Activated CD8-positive, alpha-beta memory T cell treated with anti-CD3 and anti-CD28 coated beads for 4 hours (primary cell): ENCODE measurements at places on chromosomes 5 and 9.

GRCh38 chr9:81410201-81410600 lies 279.1 kb downstream of the TLE1 start:
- no peak for DNase-seq

- no peak for DNase-seq
Measured at GRCh38 chr9:121305269-121305994, 37.5 kb downstream of the GSN start.

- no peak for DNase-seq
Measured at GRCh38 chr9:98909935-98910334, 33.8 kb upstream of the COL15A1 start.

GRCh38 chr5:74361406-74362358 lies 278.8 kb downstream of the ENC1 start:
- no peak for DNase-seq

DNA sequence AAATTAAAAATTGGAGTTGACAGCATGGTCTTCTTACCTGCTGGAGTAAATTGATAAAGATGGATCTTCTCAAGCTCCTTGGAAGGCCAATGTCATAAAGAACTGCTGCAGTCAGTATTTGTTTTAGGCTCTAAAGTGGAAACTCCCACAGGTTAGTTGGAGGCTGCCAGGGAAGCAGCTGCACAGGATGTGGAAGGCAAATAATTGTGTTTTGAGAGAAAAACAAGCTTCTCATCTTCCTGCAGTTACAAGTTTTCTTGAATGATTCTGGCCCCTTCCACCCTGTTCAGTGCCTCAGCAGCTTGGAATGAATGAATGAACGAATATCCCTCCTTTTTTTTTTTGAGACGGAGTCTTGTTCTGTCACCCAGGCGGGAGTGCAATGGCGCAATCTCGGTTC lies 13.9 kb downstream of the MROH2B start:
- no peak for DNase-seq

GRCh38 chr5:143428155-143428554 lies 24.7 kb upstream of the NR3C1 start:
- no peak for DNase-seq

DNA sequence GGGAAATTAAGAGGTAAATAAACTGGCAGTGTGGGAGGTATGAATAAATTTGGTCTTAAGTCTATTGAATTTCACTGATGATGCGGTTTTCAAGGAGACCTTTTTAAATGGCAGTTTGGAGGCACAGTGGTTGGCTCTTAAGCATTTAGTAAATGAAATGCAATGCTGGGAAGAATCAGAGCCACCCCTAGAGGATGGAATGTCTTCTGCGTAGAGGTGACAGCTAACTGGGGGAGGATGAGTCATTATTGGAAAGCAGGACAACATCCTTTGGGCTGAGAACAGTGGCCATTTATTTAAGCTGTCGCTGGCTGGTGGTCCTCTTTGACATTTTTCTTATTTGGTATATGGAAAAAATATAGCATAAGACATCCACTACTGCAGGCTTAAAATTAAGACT lies 163.2 kb downstream of the SH3GL2 start:
- no peak for DNase-seq

- no peak for DNase-seq
Measured at GRCh38 chr9:441126-441525, 226.5 kb downstream of the DOCK8 start.

DNA sequence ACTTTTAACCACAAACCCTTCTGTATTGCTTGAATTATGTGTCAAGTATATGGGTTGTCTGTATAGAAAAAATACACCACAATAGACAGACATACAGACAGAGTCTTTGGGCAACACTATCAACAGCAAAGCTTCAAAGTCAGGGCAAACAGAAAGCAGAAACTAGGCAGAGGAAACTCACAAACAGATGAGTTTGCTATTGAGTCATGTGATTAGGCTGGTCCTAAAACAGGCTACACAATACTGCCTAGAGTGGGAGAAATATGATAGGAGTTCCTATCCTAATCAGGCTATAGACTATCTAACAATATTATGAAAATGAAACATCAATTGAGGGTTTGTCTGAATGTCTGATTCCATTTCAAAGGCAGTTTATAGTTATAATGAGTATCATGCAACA lies 156.4 kb downstream of the EDIL3 start:
- DNase-seq: no peak

- no peak for DNase-seq
Measured at GRCh38 chr9:115637661-115638060, 515.9 kb upstream of the PAPPA start.

GRCh38 chr9:98071737-98072136 lies 15.2 kb downstream of the NANS start:
- DNase-seq: no peak

- DNase-seq: no peak
Measured at GRCh38 chr5:143955141-143955540, 143.2 kb downstream of the HMHB1 start.

DNA sequence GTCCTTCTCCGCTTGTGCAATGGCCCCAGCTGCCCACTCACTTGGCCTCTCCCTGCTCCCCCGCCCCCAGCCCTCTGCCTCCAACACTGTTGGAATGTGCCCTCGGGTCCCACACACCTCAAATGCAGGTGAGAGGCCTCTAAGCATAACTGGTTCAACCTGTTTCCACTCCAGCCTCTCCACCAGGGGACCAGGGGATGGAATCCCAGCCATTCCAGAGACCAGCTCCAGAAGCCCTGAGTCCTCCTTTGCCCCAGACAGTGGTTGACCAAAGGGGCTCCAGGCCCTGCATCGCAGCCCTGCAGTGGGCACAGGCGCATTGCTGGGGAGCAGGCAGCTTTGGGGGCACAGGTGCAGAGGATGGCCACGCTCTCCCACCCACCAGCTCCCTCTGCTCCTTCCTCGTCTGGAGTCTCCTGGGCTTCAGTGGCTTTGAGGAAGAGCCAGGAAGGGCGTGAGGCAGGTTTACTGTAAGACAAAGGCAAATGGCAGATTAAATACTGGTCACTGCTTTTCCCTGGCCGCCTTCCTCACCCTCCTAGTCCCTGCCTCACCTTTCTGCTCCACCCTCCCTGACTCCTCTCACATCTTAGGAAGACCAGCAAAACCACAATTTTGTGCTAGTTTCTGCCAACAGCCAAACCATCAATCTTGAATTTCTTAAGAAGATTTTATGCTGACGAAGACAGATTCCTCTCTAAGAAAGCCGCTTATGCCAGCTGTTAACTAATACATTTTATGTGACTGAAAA lies 29.1 kb upstream of the IRX2 start:
- no peak for DNase-seq

DNA sequence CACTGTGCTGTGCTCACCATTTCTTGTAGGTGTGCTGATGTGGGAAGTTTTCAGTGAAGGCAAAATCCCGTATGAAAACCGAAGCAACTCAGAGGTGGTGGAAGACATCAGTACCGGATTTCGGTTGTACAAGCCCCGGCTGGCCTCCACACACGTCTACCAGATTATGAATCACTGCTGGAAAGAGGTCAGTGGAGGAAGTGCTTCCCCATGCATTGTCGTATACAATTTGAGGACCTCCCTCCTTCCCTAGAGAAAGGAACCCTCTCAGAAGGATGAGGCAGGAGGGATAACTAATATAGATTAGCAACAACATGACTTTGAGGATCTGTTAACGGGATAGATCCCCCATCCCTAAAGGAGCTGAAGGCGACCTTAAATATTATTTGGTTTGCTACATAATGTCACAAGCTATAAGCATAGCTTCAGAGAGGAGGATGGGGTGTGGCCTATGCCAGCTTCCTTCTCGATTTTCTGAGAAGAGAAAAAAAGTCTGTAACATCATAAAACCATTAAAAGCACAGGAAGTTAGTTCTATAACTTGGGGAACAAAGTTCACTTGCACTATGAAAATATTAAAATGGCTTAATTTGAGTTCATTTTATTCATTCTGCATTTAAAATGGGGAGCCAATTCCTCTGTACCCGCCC lies 17.0 kb upstream of the CYFIP2 start:
- DNase-seq: no peak

GRCh38 chr9:124790801-124791505 lies 14.0 kb downstream of the OLFML2A start:
- no peak for DNase-seq

DNA sequence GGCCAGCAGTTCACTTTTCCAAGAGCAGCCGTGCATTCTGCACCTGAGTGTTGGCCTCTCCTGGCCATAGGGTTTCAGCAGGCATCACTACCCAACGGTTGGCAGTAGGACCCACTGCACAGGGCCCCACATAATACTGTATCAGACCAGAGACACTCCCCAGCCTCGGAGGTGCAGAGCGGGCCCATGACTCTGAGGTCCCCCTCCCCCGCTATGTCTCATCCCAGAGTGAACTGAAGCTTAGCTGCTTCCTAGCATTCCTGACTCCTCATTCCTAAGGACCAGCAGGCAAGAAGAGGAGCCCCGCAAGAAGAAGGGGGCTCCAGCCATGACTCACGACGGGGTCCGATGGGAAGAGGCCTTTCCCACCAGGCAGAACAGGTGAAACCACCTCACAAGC lies 67.2 kb downstream of the CAMSAP1 start:
- no peak for DNase-seq

- no peak for DNase-seq
Measured at GRCh38 chr5:59666440-59667068, 227.0 kb downstream of the PDE4D start.

GRCh38 chr5:169847519-169847918 lies 132.8 kb downstream of the INSYN2B start:
- DNase-seq: no peak

DNA sequence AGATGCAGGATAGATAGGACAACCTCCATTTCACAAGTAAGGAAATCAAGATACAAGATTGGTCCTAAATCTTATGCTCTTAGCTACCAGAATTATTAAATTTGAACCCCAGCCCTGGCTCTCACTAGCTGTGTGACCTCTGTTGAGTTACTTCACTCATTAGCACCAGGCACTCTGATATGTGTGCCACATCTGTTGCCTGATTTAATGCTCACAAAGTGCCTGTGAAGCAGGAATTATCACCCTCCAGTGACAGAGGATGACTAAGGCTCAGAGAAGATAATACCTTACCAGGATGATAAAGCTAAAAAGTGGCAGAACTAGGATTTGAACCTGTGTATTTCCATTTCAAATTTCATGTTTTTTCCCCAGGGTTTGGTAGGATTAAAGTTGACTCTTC lies 110.0 kb downstream of the PLPPR1 start:
- no peak for DNase-seq

- DNase-seq: no peak
Measured at GRCh38 chr9:86508208-86508903, 154.1 kb upstream of the TUT7 start.

- DNase-seq: no peak
Measured at GRCh38 chr5:2519153-2519552, 232.3 kb downstream of the IRX2 start.

DNA sequence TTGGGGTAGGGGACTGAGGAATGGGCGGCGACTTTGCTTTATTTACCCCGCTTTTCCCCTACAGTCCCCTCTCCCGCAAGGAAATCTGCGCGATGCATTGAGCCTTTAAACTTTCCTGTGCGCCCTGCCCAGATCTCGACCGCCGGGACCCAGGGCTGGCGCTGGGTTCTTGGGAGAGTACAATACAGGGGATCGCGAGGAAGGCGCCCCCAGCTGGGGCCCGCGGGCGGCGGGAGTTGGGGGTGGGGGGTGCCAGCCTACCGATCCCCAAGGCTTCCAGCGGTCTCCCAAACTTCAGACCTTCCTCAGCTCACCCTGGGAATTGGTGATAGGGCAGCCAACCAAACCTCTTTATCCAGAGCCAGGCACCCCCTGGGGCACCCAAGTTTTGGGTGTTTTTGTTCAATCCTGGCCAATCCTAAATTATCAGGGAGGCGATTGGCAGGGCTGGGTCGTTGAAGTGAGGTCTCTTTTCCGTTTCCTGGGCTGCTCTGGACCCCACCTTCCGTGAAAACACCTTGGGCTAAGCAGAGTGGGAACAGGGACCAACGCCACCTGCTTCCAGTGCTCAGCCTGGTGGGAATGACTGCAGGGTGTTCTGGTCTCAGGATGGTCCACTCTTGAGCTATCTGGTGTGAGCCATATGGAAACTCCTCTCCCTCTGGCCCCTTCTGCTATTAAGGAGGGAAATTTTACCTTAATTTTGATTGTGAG lies 51.4 kb upstream of the DAB2IP start:
- no peak for DNase-seq

- no peak for DNase-seq
Measured at GRCh38 chr5:133242221-133242835, 190.5 kb downstream of the HSPA4 start.

- no peak for DNase-seq
Measured at GRCh38 chr5:82246960-82247574, 31.1 kb downstream of the RPS23 start.

- DNase-seq: no peak
Measured at GRCh38 chr5:116861666-116862065, 287.0 kb upstream of the SEMA6A start.

DNA sequence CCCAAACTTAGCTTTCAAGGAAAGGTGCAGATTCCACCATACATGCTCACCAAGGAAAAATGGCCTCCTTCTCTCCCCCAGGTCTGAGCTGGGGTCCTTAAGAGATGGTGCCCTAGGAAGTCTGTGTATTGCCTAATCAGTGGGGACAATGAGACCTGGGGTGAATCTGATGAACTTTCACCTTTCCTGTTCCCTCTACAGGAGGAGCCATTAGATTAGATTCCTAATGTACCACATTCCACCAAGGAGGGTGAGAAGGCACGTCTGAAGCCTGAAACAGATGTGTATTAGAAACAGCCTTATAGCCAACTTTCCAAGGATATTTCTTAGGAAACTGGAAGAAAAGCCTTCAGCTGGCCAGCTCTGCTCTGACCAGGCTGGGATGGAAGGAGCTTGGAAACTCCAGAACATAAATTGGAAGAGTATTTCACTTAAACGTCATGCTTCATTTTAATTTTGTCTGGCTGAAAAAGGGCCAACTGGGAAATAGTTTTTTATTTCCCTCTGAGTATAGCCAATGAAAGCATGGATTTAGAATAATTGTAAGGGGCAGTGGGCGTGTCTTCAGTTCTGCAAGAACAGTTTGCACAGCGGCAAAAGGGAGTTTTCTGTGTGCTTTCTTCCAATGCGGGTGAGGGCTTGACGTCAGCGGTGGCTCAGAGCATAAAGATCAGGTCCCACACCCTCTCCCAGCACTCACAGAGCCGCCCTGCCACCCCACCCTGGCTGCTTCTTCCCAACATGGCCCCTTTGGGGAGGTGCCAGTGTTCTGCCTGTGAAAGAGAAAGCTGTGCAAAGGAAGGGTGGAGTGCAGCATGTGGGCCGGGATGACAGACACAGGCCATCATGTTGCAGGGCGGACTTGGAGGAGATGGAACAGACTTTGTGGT lies 210.9 kb downstream of the ESM1 start:
- no peak for DNase-seq

GRCh38 chr9:37395663-37396062 lies 26.8 kb upstream of the GRHPR start:
- DNase-seq: no peak

DNA sequence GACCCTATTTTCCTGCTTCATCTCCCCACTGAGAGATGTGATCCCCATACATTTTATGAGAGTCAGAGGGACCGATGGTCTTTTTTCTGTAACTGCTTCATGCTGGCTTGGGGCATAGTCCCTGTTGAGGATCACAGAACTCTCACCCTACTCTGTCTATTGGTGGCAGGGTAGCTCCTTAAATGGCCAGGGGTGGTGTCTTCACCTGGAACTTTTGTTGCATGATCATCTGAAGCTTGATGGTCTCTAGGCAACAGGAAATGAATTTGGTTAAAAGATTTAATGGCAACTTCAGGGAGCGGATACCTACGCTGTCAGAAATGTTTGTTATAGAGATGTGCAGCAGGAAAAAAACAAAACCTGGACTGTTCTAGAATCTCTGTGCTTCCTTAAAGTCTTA lies 87.0 kb upstream of the GLIS3 start:
- no peak for DNase-seq

- no peak for DNase-seq
Measured at GRCh38 chr5:177393206-177393765, 7.2 kb downstream of the PFN3 start.
